ENCODE measurements at places on chromosomes 5 and 9.

- DNase-seq = no peak
Observed at GRCh38 chr9:116027096-116027495, 126.5 kb upstream of the PAPPA start.

DNA sequence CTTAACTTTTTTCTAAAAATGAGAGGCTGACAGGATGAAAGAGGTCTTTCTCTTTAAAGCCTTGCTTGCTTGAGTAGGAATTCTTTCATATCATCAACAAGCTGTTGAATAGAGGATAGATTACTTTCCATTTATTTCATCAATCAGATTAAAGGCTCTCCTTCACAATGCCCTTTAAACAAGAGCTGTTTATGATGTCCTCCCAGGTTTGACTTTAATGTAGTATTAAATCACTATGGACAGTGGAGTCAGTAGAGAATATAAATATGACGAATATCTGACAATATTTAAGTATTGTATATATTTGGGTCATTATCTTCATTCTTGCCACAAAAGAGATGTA is 282.0 kb downstream of the ISL1 start:
- no peak for DNase-seq

DNA sequence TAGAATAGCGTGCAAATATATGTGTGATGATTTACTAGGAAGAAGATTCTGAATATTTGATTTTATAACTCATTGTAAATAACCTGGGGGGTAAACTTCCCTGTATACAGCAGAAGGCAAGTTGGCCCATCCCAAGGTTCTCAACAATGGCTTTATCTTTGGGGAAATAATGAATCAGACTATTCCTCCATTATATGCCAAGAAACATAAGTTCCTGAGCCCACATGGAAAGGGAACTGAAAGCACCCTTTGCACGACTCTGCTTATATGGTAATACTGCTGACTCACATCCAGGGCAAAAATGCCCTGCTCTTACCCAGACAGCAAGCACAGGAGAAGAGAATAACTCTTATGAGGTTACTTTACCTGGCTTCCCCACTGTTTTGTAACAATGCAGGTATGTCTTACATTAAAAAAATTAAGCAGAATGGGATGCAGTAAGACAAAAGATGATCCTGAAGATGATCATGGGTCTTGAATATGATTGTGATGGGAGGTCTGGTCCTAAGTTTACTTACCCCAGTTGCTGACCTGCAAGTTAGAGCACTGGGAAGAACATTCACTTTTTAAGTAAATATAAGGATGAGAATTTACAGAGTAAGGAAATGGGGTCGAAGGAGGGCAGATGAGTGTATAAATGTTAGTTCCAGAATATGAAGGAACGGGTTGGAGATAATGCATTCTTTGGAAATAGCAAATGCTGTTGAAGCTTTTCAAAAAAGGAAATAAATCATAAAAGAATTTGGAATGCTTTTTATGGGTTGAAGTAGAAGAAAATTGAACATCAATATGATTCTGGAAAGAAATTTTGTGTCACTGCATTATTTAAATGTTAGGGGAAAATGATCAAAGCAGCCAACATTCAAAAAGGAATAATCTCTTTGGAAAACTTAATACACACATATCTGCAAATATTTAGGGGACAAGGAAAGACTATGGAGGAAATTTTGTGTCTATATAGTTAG is 428.4 kb upstream of the MPDZ start:
- no peak for DNase-seq

DNA sequence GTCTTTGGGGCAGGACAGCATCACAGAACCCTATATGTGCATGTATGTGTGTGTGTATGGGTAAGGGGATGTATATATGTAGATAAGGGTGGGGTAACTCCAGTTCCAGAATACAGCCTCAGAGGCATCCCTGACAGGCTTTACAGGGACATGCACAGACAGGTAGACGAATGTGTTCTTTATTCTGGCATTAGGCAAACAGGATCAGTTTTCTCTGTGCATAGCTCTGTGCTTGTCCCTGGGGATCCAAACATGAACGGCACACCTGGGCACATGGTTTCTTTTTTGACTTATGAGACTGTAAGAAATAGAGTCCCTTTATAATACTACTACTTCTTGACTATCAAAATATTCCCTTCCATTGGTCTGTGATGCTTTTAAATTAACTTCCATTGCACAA is 120.6 kb downstream of the TRIO start:
- DNase-seq = no peak

DNA sequence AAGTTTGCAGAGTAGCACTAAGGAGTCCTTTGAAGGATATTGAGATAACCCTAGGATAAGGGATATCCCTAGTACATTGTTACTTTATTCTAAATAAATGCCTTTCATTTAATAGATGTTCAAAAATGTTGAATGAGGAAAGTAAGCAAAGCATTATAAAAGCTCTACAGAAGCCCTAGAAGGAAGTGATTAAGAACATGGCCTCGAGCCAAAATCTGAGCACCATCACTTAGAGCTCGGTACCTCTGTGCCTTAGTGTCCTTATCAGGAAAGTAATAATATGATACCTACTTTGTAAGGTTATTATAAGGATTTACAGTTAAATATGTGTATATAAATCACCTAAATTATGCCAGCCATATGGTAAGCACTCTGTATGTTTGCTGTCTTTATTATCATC is 242.6 kb downstream of the KIAA0825 start:
- DNase-seq = no peak

DNA sequence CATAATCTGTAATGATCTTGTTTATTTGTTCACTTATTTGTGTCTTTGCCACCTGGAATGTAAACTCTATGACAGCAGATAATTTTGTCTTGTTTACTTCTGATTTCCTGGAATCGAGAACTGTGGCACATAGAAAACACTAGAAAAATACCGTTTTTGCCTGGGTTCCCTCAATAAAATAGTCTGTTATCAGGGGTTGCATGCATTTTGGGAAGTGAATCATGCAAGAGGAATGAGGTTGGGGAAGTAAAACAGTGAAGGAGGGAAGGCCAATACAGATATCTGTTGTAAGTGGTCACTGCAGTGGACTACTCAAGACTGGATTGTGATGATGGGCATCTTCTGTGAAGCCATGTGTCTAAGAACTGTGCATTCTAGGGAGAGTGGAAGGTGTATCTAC is 45.2 kb upstream of the IL6ST start:
- no peak for DNase-seq

GRCh38 chr9:104923740-104924139 is 4.2 kb downstream of the ABCA1 start:
- no peak for DNase-seq

Data from SW480 (cell line).